CD4-positive, alpha-beta T cell treated with Interleukin-17A for 4 hours (primary cell): ENCODE measurements at places on chromosomes 11 and 22.
A peak's percentile ranks its signal among the peaks of the same experiment; 100 is the strongest.

DNA sequence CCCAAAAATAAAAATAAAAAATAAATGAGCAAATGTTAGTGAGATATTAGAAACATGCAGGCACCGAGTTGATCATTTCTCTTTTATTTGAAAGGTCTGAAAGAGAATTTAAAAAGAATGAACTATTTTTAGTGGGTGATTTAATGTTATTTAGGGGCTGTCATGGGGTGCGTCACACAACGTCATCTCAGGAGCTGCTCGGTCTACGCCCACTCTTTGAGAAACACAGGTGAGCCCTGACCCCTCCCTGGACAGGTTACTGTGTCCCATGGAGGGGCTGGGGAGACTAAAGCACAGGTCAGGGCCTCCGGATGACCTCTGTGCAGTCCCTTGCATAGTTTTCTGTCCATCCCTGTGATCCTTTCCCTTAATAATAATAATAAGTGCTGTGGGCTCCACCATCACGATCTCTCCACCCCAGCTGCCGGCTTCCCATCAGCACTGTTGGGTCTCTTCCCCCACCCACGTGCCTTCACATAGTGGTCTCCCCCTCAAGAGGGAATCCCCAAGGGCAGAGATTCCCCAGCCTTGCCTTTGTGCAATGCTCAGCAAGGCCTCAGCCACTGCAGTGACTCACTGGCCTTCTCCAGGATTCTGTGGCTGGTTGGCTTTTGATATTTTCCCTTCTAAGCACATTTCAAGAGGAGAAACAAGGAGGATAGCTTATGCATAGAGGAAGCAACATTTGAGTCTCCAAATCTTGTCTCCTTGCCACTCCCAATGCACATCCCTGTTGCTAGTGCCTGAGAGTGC lies 159.9 kb downstream of the TTC17 start:
- no peak for DNase-seq

GRCh38 chr22:37345863-37346504 lies 63.7 kb downstream of the CYTH4 start:
- DNase-seq, result no peak

DNA sequence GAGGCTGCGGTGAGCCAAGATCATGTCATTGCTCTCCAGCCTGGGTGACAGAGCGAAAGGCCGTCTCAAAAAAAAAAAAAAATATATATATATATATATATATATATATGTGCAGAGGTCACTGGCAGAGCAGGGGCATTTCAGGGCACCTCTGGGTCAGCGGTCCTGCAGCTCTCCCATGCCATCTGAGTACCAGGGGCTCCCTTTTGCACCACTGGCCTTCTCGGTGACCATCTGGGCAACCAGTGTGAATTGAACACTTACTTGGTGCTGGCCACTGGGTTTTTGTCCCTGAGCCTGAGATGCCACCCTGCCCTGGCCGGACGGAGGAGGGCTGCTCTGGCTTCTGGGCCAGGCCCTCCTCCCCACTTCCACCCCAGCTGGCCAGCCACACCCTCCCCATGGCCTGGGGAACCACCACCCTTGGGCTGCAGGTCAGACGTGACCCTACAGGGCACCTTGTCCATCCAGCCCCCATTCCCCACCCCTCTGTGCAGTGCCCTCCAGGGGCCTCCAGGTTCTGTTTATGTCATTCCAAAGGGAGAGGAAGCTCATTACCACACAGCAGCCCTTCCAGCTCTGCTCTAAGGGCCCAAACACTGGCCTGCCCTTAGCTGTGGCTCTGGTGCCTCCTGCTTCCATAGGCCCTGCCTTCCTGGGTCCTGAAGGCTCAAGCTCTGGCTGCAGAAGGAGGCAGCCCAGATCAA lies 10.3 kb downstream of the MAPK8IP1 start:
- DNase-seq, result no peak

GRCh38 chr22:37492428-37493344 lies 6.5 kb upstream of the MFNG start:
- DNase-seq, result peak; percentile 72

- DNase-seq, result no peak
These were observed 15.1 kb upstream of the CEP295 start for GRCh38 chr11:93646399-93646798.

DNA sequence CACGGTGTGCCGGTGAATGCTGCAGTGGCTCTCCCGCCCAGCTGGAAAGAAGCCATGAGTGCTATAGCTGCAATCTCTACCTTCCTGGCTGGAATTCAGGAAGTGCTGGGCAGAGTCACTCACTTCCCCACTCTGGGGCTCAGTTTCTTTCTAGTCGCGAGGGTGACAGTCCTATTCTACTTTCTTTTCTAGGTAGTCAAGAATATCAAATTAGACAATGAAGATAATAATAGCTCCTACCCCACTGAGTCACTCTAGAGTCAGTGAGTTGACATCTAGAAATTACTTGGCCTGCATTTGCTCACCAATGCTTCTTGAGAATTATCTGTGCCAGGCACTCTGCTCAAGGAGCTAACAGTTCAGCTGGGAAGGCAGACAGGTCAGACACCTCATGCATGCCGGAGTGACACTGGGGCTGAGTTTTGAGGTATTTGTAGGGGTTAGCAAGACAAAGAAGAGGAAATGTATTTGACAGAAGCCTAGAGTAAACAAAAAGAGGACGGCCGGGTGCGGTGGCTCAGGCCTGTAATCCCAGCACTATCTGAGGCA lies 3.2 kb downstream of the CENPM start:
- DNase-seq, result no peak

- no peak for DNase-seq
These were observed 672.2 kb downstream of the LRRC4C start for GRCh38 chr11:40787224-40787623.

DNA sequence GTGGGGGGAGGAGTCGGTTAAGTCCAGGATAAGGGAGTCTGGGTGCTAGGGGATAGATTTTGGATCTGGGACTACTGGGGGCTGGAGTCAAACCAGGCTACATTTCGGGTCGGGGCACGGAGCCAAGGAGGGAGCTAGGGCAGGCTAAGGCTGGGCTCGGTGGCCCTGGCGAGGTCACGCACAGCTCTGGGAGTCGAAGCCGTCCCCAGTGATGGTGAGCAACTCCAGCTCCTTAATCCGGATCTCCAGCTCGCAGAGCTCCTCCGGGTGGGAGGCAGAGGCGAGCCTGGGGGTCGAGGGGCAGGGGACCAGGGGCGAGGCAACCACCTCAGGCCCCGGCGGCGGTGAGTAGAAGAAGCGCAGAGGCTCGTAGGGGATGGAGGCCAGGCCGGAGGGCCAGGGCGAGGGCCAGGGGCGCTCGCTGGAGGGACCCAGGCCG lies 544 bp downstream of the C11orf91 start:
- DNase-seq, result peak; percentile 14

GRCh38 chr22:40838486-40838885 lies 18.0 kb downstream of the ST13 start:
- no peak for DNase-seq

- no peak for DNase-seq
These were observed 54.4 kb upstream of the RBFOX2 start for GRCh38 chr22:36083056-36083455.

DNA sequence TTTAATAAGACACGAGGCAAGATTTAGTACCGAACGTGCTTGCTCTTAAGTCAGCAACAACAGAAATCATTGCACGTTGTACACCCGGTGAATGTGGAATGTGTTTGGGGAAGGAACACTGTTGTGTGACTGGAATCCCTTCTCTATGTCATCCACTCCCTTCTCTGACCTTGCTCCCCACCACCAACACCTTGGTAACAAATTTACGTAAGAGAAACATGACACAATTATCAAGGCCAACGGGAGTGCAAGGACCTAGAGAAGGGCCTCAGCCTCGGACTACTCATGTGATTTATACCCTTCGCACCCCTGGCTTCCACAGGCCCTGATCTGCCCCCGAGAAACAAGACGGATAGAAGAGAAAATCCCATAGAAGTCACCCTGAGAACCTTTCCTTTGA lies 236.2 kb downstream of the LARGE1 start:
- DNase-seq, result no peak

- no peak for DNase-seq
These were observed 196.3 kb upstream of the CADM1 start for GRCh38 chr11:115700496-115700895.

DNA sequence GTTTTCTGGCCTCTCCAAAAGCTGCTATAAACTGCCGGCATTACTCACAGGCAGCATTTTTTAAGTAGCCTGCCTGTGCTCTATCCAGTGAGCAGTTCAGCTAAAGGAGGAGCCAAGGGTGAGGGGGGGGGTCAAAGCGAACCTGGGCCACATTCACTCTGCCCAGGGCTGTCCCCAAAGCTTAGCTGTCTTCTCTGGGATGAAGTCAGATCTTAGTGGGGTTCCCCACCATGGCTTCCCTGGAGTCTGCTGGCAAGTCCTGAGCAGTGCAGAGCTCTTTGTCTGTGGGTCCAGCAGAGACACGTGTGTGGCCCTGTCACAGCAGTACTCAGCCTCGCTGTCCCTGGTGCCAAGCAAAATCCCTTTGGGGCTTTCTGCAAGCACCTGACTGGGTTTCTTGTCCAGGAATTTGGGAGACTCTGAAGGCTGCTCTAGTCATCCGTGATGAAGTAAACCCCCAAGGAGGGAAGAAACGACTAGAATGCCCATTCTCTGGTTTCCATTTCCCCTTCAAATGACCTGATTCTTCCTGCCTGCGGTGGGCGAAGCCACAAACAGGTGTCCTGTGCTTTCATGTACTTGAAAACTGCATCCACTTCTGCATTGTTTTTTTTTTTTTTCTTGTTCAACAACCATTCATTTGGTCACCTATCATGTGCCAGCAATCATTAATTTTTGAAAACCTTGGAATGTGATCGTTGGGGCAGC lies 2.6 kb downstream of the KCNJ5 start:
- no peak for DNase-seq

DNA sequence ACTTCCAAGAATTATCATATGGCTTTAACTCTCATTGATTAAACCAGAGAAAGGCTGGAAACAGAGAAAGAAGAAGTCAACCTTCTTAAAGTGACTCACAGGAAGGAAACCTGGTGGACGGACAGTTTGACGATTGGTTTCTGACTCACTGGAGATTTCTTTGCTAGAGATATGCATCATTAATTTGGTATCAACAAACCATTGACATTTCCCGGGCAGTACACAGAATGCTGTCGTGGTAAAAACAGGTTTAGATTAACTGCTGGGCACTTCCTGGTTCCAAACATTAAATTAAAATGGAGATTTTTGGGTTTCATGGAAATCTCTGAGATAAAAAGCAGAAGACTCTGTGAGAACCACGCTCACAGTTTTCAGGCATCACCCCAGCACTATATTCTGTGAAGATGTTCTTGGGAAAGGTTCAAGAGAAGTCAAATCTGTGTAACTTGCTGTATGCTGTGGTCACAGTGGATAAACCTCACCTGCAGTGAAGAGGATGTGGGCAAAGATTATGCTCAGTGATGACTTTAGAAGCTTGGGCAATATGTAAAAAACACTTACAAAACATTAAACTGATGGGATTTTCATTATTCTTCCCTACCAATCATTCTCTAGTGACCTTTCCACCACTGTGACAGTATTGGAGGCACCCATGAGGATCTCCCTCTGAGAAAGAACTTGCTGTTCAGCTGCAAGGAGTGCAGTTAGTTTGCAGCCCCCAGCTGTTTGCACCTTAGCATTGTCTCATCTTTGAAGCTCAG lies 61.1 kb upstream of the CD44 start:
- peak; percentile 64 for DNase-seq

DNA sequence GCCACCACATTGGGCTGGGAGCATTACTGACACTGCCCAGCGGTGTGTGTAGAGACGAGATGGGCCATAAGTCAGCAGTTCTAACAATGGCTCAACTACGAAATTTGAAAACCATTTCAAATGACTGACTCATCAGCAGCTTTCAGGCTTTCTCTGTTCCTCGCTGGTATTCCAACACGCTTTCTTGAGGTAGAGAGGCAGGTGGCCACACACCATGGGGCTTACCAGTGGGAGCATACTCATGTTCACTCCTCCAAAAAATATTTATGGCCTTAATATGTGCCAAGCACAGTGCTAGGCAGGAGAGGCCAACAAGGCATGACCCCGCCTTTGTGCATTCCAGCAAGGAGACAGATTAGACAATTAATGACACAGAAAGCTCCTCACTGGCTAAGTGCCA lies 20.3 kb downstream of the ARFGAP2 start:
- no peak for DNase-seq

DNA sequence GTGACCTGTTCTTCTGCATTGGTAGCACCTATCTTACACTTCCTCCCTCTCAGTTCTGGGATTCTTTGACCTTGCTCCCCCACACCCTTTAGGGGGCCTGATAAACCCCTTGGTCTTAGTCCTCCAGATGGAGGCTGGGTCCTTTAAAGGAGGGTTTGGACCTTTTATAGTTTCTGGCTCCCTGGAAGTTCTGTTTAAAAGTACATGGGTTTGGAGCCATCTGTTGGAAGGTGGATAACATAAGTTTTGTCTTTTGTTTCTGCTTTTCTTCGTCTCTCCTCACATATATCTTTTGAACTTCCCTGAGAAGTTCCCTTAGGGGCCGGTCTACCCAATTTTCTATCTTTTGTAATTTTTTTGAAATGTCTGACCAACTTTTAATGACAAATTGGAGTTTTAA lies 17.9 kb upstream of the HYLS1 start:
- DNase-seq, result no peak

DNA sequence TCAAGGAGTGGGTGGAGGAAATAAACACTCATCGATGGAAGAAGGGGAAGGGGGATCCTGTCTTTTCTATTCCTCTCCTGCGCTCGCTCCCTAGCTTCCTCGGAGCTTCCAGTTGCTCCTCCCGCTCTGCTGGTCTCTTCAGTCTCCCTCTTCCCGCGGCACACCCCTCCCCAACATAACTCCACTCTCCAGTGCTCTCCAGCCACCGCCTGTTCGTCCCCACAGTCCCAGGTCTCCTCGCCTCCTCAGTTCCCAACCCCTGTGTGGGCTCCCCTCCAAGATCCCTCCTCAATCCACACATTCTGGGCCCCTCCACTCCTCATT lies 438 bp downstream of the ZW10 start:
- DNase-seq, result no peak

GRCh38 chr22:46348099-46348695 lies 12.7 kb downstream of the TRMU start:
- DNase-seq, result no peak

DNA sequence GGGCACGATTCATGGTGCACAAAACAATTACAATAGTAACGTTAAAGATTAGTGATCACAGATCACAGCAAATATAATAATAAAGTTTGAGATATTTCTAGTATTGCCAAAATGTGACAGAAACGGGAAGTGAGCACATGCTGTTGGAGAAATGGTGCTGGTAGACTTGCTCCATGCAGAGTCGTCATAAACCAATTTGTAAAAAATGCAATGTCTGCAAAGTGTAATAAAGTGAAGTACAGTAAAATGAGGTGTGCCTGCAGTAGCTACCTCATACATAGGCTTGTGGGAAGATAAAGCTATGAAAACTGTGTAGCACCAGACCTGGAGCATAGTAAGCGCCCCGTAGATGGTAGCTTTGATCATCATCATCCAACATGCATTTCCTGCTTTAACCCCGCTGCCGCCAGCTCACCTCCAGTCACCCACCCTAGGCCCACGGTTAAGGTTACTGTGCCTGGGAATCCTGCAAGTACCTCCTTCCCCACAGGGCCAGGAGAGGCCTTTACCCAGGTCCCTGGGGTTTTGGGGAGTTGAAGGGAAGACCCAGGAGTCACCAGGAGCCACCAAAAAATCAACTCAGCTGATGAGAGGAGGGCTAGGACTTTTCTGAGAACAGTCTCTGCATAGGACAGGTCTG lies 59.2 kb downstream of the MYO7A start:
- no peak for DNase-seq

- DNase-seq, result no peak
These were observed 34.3 kb downstream of the GAB4 start for GRCh38 chr22:16973591-16974297.
